ENCODE measurements at places on chromosomes 6 and 20.

- DNase-seq: no peak
Measured at GRCh38 chr20:45975686-45976085, 3.7 kb upstream of the ZNF335 start.

DNA sequence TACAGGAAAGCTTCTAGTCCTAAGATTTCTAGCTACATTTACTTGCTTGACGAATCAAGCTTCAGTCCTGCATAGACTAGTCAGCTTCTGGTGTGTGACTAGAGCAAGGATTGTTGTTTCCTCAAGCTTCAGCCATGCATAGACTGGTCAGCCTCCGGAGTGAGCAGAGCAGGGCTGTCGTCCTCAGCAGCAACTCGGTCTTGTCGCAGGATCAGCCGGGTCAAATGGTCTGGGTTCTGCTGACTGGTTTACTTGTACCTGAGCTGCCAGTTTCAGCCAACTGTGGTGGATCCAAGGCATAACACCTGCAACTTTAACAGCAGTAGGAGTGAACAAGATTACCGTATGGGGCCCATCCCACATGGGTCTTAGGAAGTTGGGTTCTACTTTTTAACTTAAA is 10.8 kb upstream of the GMPR start:
- no peak for DNase-seq

DNA sequence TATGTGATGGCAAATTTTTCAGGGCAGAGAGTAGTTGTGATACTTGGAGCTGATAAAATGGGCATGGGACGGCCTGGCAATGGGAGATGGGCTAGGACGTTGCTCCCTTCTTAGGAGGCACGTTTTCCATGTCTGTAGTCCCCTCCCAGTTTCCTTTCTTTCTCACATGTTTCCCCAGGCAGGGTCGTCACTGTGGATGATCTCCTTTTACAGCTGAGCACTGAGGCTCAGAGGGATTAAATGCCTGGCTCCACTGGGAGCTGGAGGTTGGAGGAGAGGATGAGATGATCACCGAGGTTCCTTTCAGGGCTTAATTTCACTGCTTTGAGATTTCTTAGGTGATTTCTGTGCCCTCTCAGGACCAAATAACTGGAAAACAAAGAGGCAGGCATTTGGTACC is 136.7 kb downstream of the SOBP start:
- no peak for DNase-seq

GRCh38 chr6:311679-312220 is 19.5 kb downstream of the DUSP22 start:
- no peak for DNase-seq

DNA sequence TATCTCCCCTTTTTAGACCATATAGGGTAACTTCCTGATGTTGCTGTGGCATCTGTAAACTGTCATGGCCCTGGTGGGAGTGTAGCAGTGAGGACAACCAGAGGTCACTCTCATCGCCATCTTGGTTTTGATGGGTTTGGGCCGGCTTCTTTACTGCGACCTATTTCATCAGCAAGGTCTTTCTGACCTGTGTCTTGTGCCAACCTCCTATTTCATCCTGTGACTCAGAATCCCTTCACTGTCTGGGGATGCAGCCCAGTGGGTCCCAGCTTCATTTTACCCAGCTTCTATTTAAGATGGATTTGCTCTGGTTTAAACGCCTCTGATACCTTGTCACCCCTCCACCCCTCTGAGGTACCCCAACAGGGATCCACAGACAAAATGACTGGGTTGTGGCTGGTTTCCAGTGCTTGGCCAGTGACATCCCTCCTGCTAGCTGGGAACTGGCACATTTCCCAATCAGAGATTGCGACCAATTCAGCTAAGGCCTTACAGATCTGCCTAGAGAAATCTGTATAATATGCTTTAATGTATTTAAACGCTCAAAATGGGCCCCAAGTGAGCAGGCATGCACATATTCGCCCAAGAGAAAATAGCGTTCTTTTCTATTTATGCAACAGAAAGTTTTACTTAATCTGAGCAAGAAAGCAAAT is 315.6 kb upstream of the QKI start:
- DNase-seq: no peak

GRCh38 chr6:5624256-5624655 is 362.9 kb downstream of the FARS2 start:
- DNase-seq: no peak

GRCh38 chr20:57747861-57748481 is 38.2 kb upstream of the PMEPA1 start:
- DNase-seq: no peak

DNA sequence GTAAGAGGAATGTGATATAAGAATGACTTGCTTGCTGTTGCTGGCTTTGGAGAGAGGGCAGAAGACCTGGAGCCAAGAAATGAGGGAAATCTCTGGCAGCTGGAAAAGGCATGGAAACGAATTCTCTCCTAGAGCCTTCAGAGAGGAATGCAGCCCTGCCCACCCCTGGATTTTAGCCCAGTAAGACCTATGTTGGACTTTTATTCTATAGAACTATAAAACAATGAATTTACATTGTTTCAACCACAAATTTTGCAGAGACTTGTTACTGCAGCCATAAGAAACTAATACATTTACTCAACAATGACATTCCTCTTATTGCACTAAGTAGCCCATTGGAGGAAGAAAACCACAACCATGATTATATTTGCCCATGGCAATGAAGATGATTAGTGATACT is 39.5 kb upstream of the PREP start:
- no peak for DNase-seq

DNA sequence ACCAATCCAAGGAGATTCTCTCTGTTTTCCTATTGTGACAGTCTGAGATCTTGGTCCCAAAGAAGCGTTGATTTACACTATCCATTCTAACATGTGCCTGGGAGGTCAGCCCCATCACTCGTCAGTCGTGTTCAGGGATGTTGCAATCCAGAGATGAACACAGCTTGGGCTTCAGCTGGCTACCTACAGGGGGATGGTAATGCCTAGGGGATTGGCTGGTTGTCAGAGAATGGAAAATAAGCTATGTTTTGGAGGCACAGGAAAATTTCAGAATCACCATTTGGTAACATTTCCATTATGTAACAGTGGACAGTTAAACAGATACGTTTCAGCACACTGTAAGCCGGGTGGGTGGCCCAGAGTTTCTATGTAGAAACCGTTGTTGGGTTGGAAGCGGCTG is 147.1 kb upstream of the RALGAPA2 start:
- DNase-seq: no peak

DNA sequence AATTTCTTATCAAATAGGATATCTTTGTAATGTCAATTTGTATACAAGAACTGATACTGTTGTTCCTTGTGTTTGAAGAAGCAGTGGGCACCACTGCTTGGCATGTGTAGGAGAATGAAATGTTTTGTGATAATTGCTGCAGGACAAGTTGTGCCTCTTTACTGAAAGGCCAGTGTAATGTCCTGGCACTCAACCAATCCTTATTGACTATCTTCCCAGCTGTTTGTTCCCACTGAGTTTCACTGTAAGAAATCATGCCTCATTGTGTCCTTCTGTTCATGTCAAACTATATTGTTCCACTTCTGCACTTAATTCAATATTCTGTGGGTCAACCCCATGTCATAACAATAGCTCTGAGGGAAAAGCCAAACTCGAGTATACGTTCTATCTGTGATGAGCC is 136.1 kb upstream of the FAM83B start:
- DNase-seq: no peak

DNA sequence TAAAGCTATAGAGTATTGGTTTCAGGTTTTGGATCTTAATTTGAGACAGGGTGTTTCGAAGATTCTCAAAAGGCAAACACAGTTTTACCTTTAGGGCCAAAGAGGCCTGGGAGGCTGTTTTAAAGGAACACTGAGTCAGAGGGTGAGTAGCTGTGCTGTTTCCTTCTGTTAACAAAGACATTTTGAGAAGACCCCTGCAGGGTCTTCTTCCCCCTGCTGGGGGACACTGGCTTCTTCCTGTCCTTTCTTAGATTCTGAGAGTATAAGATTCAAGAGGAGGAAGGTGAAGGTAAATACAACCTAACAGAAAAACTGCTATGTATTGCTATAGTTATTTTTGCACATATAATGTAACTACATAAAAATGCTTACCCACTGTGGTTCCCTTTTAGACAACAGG is 19.0 kb downstream of the HS3ST5 start:
- DNase-seq: no peak

GRCh38 chr6:137423451-137424168 is 70.6 kb downstream of the OLIG3 start:
- no peak for DNase-seq

DNA sequence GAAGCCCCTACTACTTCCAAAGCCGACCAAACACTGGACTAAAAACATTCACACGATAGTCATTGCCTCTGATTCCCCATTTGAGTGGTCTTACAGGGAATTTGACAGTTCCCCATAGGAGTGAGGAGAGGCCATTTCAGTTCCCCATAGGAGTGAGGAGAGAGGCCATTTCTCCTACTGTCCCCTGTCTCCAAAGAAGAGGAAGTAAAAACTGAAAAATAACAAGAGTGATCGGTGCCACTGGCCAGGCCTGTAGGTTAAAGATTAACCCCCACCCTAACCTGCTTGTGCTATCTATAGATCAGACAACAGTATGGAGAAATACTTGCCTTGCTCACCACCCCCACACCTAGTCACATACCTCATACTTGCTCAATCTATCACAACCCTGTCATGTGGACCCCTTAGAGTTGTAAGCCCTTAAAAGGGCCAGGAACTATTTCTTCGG is 204.0 kb upstream of the MOCS1 start:
- no peak for DNase-seq

DNA sequence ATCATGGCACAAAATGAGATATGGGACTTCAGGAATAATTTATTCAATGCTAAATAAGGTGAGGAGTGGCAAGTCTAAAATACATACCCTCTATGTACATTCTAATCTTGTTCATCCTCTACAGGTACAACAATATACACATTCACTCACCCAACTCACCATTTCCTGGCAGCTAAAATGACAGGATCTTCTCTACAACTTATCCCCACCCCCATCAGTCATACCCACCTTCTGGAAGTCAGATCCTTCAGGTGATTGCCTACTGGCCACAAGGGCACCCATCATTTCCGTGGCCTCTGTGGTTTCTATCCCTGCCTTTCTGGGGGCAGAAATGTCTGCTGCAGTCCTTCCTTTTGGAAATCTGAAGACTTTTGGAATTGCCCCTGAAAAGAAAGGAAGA is 22.8 kb upstream of the CRIP3 start:
- DNase-seq: no peak

GRCh38 chr6:111973927-111974639 is 79.8 kb upstream of the CCN6 start:
- no peak for DNase-seq

- DNase-seq: no peak
Measured at GRCh38 chr20:64189530-64189966, 25.3 kb downstream of the MYT1 start.

DNA sequence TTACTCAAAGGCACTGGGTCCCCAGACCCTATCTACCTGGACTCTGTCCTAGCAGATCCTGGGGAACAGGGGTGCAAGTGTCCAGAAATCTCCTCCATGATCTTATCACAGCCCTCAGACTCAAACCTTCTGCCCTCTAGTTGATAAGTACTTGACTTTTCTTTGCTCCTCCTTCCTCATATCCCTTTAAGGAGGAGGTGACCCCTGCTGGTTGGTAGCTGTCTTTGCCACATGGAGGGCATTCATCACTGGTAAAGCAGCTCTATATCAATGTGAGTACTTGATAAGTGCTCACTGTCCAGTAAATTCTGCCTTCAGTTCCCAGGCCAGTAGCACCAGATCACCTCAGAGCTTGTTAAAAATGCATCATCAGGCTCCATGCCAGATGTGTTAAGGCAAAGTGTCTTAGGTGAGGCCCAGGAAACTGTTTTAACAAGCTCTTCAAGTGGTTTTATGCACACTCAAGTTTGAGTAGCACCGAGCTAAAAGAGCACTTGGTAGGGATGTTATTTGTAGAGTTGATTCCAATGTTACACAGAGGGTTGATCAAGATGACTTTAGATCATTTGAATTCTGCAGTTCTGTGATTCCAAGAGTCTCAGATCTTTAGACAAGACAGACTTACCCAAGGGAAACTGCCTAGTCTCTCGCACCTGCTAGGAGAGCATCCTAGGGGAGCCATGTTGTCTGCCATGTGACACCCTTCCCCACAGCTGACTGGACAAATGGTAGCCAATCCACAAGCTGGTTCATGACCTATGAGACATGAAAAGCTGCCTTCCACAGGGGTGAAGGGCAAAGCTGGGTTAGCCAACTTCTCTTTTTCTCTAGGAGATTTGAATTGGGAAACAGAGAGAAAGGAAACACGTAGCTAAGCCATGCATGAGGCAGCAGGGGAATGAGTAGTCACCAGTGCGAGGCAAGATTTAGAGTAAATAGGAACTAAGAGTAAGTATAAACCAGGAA is 18.6 kb downstream of the TREML2 start:
- peak; percentile 99 for DNase-seq

DNA sequence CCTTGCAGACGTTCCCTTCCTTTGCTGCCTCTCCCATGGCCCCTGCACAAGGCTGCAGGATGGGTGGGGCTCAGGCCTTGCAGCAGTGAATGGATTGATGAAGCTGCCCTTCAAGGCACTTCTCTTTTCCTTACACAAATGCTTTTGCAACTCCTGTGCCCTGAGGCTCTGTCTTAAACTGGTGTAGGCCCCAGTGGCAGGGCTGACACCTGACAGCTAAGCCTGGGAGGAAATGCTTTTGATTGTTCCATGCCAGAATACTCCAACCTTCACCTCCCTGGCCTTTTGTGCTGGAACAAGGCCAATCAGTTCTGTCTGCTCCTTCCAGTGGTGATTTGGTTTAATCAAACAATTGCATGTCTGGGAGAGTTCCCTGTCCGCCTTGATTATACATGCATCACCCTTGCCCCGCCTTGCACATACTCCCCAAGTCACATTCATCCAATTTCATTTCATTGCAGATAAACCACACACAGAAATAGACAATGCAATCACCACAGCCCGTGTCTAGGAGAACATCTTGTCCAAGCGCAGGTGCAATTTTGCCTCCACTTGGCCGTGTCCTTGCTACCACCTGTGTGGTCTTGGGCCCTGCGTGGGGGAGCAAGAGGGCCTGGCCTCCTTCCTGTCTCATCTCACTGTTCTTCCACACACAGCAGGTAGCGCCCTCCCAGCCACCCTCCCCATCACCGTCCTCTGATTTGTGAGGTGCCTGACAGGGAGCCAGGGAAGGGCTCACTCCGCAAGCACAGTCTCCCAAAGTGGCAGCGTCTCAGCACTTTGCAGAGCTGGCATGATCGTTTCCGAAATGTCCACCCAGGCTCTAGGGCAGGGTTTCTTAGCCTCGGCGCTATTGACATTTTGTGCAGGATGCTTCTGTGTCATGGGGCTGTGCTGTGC is 120.4 kb downstream of the CDH26 start:
- DNase-seq: peak; percentile 91

- no peak for DNase-seq
Measured at GRCh38 chr6:69096681-69097080, 461.6 kb downstream of the ADGRB3 start.

- no peak for DNase-seq
Measured at GRCh38 chr6:165717732-165718465, 54.9 kb upstream of the PDE10A start.

GRCh38 chr6:36873612-36874442 is 776 bp downstream of the PPIL1 start:
- DNase-seq: peak; percentile 43

- no peak for DNase-seq
Measured at GRCh38 chr6:34657037-34657306, 39.6 kb downstream of the ILRUN start.

- peak; percentile 48 for DNase-seq
Measured at GRCh38 chr20:56247954-56248782, at the start of gene MC3R. Gene MC3R, plus strand, starts transcription at chr20:56248732. Its CDS starts 112 bp downstream, at chr20:56248844.

- DNase-seq: no peak
Measured at GRCh38 chr6:109892451-109893435, 85.4 kb upstream of the GPR6 start.

Data from AML-193 (cell line).